ENCODE measurements at places on chromosomes 4 and X.

DNA sequence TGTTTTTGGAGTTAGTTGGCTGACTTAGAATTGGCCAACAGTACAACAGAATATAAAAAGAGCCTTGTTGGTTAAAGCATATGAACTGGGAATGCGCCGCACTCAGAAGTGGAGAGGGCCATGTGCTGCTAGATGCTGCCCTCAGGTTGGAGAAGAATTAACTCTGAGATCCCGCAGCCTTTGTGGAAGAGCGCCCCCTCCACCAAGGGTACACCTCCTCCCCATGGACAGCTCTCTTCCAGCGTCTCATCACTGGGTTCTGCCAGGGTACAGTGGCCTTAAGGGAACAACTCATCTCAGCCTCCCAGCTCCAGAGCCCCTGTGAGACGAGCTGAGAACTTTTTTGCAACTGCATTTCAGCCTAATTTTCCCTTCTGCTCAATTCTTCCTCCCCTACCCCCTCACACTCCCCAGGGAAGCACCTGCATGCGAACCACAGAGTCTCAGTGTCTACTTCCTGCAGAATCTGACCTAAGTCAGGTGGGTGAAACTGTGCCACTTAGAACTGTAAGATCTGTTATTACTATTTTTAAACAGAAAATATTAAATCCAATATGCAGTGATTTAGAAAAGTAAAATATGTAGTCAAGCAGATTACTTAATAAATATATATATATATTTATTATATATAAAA, 380.6 kb downstream of the RAB28 start:
- no peak for DNase-seq

GRCh38 chrX:137052643-137053235, 18.9 kb upstream of the GPR101 start:
- DNase-seq = no peak

DNA sequence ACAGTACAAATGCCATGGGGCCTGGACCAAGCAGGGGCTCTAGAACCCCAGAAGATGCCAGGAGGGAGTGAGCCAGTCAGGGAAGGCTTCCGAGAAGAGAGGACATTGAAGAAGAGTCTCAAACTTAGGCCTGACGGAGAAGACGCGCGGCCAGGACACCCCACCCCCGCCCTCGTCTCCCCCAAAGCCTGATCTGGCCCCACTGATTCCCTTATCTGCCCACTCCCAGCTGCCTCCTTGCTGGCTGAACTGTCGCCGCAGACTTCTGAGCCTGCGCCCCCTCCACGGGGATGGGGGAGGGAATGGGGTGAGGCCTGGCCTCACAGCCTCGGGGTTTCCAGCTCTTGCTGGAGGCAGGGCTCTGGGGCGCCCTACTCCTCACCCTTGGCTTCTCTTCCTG, 3.6 kb upstream of the GATA1 start:
- DNase-seq = no peak

DNA sequence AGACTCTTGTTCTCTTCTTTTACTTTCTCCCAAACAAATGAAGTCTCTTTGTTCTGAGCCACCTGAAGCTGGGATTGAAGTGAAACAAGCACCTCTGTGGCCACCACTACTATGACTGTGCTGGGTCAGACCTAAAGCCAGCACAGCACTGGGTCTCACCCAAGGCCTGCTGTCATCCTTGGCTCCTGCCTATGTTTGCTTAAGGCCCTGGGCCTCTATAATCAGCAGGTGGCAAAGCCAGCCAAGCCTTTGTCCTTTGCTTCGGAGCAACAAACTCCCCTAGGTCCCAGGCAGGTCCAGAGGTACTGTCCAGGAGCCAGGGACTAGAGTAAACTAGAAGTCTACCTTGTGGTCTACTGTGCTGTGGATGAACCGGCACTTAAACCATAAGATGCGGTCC, 220.6 kb upstream of the ARSJ start:
- no peak for DNase-seq

DNA sequence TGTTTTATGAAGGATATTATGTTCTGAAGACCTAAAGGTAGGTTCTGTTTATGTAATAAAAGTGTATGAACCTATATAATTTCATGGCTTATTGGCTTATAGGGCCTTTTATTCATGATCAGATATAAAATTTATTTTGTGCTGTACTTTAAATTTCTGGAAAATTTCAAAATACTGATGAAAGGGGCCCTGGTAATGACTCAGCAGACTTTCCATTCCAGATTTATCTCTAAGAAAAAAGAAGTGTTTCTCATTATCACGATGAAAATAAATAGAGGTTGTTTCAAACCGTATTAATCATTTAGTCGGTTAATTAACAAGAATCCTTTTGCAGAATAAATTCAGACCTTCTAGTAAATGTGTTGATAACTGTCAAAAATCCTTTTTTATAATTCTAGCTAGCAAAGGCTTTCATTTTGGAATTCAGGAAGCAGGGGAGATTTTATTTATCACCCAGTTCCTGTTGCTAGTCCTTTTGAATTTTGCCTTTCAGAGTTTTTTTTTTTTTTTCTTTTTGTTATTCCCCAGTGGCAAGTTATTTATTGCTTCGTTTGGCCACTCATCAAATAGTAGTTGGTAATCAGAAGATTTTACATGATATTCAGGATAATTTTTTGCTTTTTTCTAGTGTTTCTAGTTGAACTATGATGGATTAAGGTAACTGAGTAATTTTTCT, 5.4 kb upstream of the TAPT1 start:
- DNase-seq = no peak

DNA sequence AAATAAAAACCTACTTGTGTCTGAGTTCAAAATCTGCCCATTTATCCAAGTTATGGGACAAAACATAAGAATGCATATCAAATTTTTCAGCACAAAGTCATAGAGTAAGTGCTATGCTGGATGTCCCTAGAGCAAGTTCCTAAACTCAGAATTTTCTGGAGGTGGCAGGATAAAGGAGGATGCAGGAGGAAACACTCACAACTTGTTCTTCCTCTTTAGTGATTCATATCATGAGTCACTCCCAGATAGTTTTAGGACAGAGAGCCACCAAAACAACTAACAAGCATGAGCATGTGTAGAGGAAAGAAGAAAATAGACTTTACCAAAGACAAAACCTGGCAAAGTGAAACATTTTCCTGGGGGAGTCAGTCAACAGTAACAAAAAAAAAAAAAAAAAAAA, 302.7 kb downstream of the KCTD8 start:
- DNase-seq = no peak

DNA sequence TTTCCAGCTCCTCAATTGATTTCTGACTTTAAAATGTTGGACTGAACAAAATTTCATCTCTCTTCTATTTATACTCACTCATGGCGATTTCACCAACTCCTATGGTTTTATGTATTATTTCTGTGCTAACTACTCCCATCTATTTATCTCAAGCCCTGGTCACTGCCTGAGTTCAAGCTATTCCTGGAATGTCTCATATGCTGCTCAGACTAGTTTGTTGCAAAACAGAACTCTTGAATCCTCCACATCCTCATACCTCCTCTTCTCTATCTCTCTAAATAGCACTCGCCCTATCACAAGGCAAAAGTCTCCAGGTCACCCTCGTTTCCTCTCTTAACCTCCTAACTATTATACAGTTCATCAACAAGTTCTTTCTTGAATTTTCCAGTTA, 19.0 kb upstream of the DDX60 start:
- no peak for DNase-seq

- DNase-seq = no peak
These were observed 612.2 kb downstream of the IQCM start for GRCh38 chr4:149203256-149204001.

DNA sequence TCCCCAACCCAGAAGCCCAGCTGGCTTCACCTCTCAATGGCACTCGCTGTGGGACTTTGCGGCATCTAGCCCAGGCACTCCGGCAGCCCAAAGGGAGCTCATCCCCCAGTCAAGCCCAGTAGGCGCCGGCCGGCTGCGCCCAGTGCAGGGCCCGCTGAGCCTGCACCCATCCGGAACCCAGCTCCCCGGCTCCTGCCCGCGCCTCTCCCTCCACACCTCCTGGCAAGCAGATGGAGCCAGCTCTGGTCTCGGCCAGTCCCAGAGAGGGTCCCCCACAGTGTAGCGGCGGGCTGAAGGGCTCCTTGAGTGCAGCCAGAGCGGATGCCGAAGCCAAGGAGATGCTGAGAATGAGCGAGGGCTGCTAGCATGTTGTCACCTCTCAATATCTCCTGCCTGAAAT, 116.8 kb upstream of the UGT8 start:
- no peak for DNase-seq

GRCh38 chrX:111164728-111165127, 68.7 kb downstream of the PAK3 start:
- no peak for DNase-seq

- no peak for DNase-seq
These were observed 223.6 kb downstream of the RBMX2 start for GRCh38 chrX:130625386-130625785.

DNA sequence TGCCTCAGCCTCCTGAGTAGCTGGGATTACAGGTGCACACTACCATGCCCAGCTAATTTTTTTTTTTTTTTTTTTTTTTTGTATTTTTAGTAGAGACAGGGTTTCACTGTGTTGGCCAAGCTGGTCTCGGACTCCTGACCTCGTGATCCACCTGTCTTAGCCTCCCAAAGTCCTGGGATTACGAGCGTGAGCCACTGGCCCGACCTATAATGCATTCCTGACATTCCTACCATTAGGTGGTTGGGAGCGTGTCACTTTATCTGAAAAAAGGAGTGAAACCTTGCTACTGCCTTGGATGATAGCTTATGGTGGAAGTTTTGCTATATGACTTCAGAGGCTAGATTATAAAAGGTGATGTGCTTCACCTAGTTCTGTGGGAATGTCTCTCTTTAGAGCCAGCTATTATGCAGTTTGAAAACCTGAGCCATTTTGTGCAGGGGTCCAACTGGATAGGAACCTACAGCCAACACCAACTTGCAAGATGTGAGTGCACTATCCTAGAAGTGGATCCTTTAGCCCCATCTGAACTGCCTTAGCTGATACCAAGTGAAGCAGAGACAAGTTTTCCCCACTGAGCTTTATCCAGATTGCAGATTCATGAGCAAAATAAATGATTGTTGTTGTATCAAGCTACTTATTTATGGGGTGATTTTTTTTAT, 29.8 kb upstream of the EMCN start:
- DNase-seq = no peak

- no peak for DNase-seq
These were observed 38.3 kb downstream of the NDNF start for GRCh38 chr4:121034017-121034416.

DNA sequence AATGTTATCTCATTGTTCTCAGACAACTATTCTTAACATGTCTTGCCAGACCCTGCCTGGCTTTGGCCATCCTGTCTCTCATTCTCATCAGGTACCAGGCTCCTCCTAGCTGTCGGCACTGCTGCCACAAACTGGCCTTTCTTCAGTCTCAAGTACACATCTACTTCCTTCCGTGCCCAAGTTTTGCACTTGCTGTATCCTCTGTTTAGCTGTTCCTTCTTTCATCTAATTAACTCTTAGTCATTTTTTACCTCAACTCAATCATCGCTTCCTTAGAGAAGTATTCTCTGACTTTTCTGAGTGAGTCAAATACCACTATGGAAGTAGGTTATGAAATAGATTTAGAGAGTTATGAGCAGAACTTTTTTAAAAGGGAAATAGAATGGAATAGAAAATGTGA, 19.7 kb downstream of the CXCL3 start:
- no peak for DNase-seq

DNA sequence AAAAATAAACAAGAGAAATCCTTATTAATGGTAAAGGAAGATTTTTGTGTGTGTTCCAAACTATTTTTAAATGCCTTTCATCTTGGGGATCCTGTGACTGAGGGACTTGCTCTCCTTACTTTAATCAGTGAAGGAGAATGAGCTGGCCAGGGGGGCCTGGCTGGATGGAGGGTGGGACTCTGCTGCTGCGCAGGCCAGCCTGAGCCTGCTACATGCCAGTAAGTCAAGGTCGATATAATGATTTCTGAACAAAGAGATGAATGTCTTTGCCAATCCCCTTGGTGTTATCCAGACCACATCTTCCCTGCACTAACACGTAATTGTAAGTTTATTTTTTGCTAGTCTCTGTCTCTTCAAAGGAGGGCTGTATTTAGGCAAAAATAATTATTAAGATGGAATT, 1679.2 kb upstream of the TENM3 start:
- DNase-seq = no peak

DNA sequence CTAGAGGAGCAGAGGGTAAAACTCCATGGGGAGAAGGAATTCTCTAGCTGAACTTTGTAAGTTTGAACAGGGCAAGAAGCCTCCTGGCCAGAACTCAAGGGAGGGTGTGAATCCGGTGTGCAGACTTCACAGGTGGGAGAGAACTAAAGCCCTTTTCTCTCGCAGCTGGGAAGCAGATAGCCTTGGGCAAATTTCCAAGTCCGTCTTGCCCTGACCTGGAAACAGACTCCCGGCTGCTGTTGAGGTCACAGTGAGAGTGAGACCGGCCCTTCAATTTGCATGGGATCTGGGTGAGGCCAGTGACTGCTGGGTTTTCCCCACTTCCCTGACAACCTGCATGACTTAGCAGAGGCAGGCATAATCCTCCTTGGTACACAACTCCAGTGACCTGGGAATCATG, 94.5 kb upstream of the ZNF827 start:
- no peak for DNase-seq

- no peak for DNase-seq
These were observed 1528.0 kb downstream of the TECRL start for GRCh38 chr4:62881210-62881609.

DNA sequence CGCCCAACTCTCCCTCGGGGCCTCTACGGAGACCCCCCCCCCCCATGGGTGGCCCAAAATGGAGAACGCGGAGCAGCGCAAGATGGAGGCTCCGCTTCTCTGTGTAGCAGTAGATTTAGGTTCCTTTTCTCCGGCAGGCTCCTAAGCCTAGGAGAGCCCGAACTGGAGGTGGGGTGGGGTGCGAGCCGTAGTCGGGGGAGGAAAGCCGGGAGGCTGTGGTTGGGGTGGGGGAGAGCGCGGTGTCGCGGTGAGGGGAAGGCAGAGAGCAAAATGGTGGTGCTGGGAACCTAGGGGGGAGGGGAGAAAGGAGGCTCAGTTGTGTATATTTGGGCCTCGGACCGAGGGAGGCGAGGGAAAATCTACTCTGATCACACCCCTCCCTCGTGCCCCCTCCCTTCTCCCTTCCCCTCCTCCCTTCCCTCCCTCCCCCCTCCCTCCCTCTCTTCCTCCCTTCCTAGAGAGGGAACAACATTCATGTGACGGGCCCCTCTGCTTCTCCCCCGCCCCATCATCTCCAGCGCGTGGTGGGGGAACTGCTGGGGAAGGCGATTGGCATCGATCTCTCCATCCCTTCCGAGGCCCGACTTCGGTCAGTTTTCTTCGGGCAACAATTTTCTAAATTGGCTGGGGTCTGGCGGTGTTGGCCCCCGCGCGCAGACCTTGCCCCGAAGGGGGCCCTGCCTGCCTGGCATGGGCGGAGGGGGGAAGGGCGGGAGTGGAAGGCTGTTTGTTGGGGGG, at the start of gene STAG2:
TSS of gene STAG2 (plus strand) at position 439 of the 738 bp plus-strand sequence. CDS start 60,922 bp downstream, outside the sequence.
- peak; percentile 69 for DNase-seq

- DNase-seq = no peak
These were observed 66.0 kb downstream of the FBXO8 start for GRCh38 chr4:174217273-174218126.

- peak; percentile 54 for DNase-seq
These were observed 41.9 kb downstream of the ARHGEF38 start for GRCh38 chr4:105594099-105595010.

GRCh38 chrX:131549011-131549410, 5.1 kb downstream of the OR13H1 start:
- no peak for DNase-seq
